Aorta (tissue), 5 donors: ENCODE measurements at places on chromosomes 4 and X.
A peak's percentile ranks its signal among the peaks of the same experiment; 100 is the strongest.

GRCh38 chrX:54435121-54435520 is 5.1 kb upstream of the TSR2 start:
- DNase-seq = no peak

- DNase-seq = no peak
These were observed 6.3 kb upstream of the C4orf36 start for GRCh38 chr4:86898562-86898961.

GRCh38 chrX:134137341-134137740 is 99.6 kb upstream of the CCDC160 start:
- DNase-seq = no peak

GRCh38 chrX:140687706-140688105 is 21.9 kb upstream of the LINC00632 start:
- DNase-seq = no peak

GRCh38 chr4:110195561-110196205 is 2.7 kb downstream of the ELOVL6 start:
- DNase-seq = no peak

GRCh38 chr4:8182858-8183725 is 16.0 kb upstream of the SH3TC1 start:
- peak; percentile 78 for DNase-seq
